ENCODE measurements at places on chromosomes 3 and 15.

GRCh38 chr3:128464188-128464587 is 2.5 kb downstream of the DNAJB8 start:
- DNase-seq: no peak

GRCh38 chr3:8094415-8094814 is 407.2 kb upstream of the LMCD1 start:
- DNase-seq: no peak

DNA sequence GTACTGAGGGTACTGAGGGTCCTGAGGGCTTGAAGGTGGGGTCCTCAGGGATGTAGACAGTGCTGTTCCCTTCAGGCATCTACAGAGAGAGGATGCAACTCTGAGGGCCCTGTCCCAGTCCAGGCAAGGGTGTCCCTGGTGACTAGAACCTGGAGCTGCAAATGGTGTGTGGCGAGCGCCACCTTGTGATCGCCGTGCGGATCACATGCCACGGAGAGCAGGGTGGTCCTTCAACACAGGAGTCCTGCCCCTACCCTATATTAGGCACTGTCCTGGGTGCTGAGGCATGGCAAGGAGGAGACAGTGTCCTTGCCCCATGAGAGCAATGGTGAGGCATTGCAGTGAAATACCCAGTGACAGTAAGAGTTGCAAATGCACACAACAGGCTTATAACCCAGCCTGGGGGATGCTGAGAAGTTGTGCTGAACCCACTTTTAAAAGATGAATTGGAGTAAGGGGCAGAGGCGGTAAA is 23.6 kb downstream of the RHCG start:
- no peak for DNase-seq

DNA sequence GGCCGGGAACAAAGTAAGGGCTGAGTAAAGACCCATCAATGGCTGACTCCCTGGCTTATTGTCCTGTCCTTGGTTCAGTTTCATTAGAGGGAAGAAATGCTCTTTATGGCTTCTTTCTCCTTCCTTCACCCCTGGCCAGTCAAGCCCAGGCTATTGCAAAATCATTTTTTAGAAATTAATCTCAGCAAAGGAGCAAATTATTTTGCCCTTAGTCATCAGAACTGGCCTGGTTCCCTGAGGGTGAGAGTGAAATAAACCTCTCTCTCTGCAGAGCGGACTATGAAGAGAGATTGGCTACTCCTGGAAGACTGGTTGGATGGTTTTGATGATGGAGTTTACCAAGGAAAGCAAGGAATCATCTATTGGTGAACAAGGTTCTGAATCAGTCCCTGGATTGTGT is 52.7 kb upstream of the OXTR start:
- DNase-seq: no peak

GRCh38 chr3:28173836-28174235 is 67.6 kb upstream of the CMC1 start:
- DNase-seq: no peak

DNA sequence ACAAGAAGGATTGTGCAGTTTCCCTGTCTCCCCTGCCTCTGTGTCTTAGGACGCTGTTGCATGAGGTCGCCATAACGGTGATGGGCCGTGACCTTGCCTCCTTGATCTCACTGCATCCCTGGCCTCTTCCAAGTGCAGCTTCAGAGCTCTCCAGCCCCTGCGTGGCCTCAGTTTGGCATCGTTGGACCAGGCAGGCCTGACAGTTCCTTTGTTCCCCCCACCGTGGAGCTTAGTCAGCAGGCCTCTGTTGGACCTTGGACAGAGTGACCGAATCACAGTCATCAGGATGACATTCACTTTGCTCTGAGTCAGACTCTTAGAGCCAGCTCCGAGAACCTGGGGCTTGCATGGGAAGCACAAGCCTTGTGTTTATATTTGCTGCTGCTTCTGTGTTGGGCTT is 139.4 kb downstream of the OPA1 start:
- no peak for DNase-seq

GRCh38 chr3:114939920-114940319 is 207.2 kb downstream of the ZBTB20 start:
- DNase-seq: no peak

GRCh38 chr3:184937611-184938010 is 125.6 kb downstream of the VPS8 start:
- DNase-seq: no peak

- no peak for DNase-seq
Observed at GRCh38 chr3:148631124-148631903, 66.4 kb upstream of the AGTR1 start.

- no peak for DNase-seq
Observed at GRCh38 chr3:194539498-194539897, 52.7 kb upstream of the ATP13A3 start.

- no peak for DNase-seq
Observed at GRCh38 chr15:60858511-60859070, 370.5 kb downstream of the RORA start.

DNA sequence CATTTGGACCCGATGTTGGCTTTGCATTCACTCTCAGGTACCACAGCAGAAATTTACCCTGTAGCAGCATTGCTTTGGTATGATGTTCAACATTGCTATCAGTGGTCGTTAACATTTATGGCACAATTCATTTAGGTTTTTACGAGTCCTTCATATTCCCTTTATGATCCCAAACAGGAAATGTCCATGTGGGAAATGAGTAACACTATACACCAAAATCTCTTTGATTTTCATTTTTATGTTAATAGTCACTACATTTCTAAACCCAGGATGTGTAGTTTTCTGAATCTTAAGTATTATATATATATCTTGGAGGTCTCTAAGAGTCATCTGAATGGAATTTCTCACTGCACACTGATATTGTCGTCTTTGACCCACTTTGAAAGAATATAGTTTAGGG is 78.5 kb upstream of the RBMS3 start:
- DNase-seq: no peak

DNA sequence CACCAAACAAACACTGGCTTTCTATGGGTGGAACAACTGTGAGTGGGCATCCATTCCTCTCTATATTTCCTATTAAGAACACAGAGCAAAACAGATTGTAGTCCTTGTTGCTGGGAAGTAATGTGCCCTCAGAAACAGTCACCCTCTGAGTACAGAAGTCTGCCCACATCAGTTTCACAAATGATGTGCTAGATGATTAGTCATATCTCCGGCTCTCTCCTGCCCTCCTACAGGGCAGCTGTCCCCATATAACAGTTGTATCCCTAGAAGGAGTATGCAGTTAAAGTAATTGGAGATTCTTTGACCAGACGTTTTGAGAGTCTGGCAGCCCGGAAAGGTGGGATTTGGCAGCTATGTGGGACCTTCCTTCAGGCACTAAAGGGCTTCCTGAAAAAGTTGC is 159.9 kb downstream of the APBA2 start:
- DNase-seq: no peak

DNA sequence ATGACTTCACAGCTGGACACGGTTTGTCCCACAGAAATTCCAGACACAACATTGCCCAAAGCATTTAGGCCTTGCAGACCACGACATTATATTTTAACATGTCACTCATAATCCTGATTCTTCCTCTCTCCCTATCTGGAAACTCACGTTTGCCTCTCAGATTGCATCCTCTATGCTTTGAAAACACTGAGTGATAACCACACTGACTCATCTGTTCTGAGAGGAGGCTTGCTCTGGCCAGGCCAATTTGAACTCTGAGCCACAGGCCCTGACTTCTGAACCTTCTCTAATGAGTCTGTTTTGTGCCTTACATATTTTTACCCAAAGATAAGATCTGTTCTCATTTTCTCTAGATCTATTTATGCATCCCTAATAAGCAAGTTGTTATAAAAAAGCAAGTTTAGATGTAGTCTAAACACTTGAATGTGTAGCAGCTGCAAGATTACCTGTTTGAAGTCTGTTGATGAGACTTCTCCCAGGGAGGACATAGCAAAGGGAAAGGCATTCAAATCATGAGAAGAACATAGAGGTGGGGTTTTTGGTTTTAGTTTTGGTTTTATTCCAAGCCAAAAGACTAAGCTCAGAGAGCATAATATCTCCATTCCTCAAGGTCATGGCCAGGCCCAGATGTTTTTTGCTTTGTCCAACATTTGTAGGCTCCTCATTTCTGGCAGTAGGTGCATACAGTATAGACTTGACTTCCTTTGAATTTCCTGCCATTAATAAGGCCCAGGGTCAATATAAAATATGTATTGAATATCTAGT is 234.4 kb upstream of the LRTM1 start:
- DNase-seq: no peak

- no peak for DNase-seq
Observed at GRCh38 chr15:39181940-39182339, 398.9 kb upstream of the THBS1 start.

GRCh38 chr3:172673210-172673679 is 37.6 kb downstream of the NCEH1 start:
- no peak for DNase-seq
